Stimulated activated CD4-positive, alpha-beta T cell treated with anti-CD3 and anti-CD28 coated beads, Interleukin-12 subunit alpha, Interleukin-12 subunit beta, amount 100 ng/mL, for 48 hours (primary cell): ENCODE measurements at places on chromosomes 1 and 21.

- DNase-seq = no peak
These were observed 506 bp upstream of the SRP9 start for GRCh38 chr1:225777058-225777582.

DNA sequence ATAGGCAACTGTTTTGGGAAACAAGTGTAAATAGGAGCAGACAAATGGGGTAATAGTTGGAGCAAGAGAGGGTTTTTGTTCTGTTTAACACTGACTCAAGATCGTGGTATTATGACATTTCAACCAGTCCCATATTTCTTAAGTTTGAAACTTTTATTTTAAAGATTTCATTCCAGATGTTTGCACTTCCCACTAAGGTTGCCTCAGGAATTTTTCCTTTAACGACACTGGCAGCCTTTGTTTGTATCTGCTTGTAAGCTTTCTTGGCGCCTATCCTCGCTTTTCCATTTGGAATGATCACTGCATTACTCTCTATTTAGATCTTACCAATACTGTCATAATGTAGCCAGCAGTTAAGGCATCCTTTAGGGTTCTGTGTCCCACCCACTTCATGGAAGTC is 67.7 kb downstream of the ALG6 start:
- DNase-seq = no peak

GRCh38 chr1:112778137-112778536 is 63.0 kb upstream of the PPM1J start:
- no peak for DNase-seq

GRCh38 chr21:41897047-41897669 is 18.0 kb upstream of the PRDM15 start:
- DNase-seq = no peak

- no peak for DNase-seq
These were observed 146.3 kb downstream of the HLX start for GRCh38 chr1:221025501-221025900.

DNA sequence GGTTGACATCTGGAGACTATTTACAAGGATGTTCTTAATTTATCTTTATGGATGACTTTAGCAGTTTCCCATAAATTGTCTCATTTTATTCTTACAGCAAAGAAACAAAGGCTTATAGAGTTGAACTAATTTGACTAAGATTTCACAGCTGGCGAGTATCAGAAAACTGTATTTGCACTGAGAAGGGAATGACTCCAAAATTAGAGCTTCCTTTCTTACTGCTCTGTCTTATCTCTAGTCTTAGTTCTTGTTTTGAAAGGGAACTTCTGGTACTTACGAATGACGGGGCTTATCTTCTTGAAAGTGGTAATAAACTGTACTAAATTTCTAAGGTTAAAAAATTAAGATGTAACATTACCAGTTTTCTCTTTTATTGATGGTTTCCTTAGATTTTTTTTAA is 13.6 kb downstream of the CNST start:
- no peak for DNase-seq

- no peak for DNase-seq
These were observed 3.3 kb upstream of the MEF2D start for GRCh38 chr1:156503698-156504437.

DNA sequence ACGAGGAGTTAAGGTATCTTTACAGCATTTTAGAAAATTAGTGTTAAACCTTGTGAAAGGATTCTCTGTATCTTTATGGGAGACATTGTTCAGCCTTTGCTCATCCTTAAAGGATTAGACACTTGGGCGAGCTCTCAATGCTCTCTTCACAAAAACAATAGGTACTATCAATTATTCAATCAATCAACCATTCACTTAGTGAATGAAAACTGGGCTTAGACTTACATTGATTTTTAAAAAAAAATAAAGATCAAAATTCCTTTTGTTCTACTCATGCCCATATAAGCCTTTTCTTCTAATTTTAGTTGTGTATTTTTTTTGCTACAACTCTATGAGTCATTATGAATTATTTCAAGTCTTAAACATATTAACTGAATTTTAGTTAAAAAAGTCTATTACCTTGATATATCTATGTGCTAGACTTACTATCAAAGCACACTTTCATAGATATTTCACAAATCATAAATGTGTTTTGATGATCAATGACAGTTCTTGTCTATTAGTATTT is 181.2 kb downstream of the DPYD start:
- DNase-seq = no peak

- DNase-seq = no peak
These were observed 192.4 kb upstream of the GALNT2 start for GRCh38 chr1:229874609-229875008.

- no peak for DNase-seq
These were observed 546.8 kb downstream of the RWDD3 start for GRCh38 chr1:95780836-95781235.

GRCh38 chr1:33246171-33246570 is 10.1 kb upstream of the ZNF362 start:
- DNase-seq = no peak

- DNase-seq = no peak
These were observed 21.4 kb upstream of the CLCA1 start for GRCh38 chr1:86447198-86447790.

GRCh38 chr1:154666051-154666790 is 58.2 kb upstream of the ADAR start:
- DNase-seq = no peak

DNA sequence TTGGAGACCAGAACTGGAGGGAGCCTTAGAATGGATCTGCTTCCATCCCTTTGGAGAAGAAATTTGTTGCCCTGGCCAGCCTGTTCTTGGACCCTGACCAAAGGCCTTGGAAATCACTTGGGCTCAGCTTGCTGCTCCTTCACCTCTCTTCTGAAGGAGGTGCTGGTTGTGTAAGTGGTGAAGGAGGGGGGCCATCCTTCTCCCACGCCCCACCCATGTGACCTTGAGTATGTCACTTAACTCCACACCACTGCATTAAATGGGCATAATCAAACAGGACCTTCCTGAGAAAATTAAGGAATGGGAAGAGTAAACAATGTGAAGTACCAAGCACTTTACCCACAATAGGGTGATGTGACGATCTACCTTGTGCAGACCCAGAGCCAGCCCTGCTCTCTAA is 68.3 kb upstream of the GJB5 start:
- DNase-seq = no peak

- DNase-seq = no peak
These were observed 217.3 kb upstream of the SGIP1 start for GRCh38 chr1:66316464-66317247.

- DNase-seq = no peak
These were observed 295.2 kb downstream of the HLX start for GRCh38 chr1:221174330-221174993.

DNA sequence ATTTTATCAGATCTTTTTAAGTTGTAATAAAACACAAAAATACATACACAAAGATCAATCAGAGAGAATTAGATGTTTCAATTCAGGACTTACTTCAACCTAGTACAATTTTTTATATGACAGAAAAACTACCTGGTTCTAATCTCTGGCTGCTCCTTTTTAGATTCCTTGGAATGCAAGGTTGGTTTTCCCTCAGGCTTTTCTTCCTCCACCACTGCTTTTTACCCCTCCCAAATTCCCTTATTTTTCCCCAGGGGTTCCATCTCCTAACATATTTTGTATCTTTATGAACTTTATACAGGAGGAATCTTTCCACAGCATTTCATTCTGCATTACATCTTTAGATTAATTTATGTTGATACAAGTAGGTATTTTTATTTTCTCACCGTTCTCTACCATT is 33.2 kb downstream of the PIK3R3 start:
- no peak for DNase-seq
